HT1080 (cell line): ENCODE measurements at places on chromosomes 5 and 9. TPM values are rescaled to one million over a fixed set of nuclear protein-coding genes. Genes with fewer than 3 reads are reported as not detected.

The IFNA21 gene
- total RNA-seq = not detected in 2 replicates

The DMRTA1 gene
- total RNA-seq = 1.3 and 1.4 TPM in 2 replicates

The NSUN2 gene
- 184 and 186 TPM in 2 replicates for total RNA-seq

The SLC1A1 gene
- total RNA-seq = 0.10 and 0.13 TPM in 2 replicates

The IRGM gene
- 0.08 and 0.10 TPM in 2 replicates for total RNA-seq

The CFAP157 gene
- not detected in 2 replicates for total RNA-seq

- DNase-seq = peak; percentile 21
Measured at GRCh38 chr5:168341178-168341577, 49.7 kb downstream of the WWC1 start.

- peak; percentile 78 for DNase-seq
Measured at GRCh38 chr9:105187781-105188180, 56.7 kb upstream of the SLC44A1 start.

GRCh38 chr5:109939116-109939682 lies 249.5 kb downstream of the MAN2A1 start:
- peak; percentile 94 for DNase-seq

DNA sequence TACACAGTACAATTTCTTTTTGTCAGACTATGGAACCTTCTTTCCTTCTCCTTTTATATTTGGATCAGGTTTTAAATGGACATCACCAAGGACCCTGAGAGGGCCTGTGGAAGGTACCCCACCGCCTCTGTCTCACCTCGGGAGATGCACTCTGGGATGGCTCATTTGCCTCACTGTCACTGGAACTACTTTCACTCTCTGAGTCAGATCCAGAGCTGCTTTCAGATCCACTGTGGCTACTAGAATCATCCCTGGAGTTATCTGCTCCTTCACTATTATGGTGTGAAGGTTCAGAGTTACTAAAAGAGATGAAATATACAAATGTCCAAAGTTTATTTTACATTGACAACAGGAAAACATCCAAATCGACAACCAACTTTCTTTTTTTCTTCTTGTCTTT lies 24.6 kb downstream of the LEAP2 start:
- DNase-seq = no peak

DNA sequence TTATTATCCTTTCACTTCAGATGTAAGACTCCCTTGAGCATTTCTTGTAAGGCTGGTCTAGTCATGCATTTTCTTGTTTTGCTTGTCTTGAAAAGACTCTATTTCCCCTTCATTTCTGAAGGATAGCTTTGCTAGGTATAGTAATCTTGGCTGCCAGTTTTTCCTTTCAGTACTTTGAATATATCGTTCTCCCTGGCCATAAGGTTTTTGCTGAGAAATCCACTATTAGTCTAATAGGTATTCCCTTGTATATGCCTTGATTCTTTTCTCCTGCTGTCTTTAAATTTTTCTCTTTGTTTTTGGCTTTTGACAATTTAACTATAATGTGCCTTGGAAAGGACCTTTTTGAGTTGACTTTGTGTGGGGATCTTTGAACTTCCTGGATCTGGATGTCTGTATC lies 16.8 kb upstream of the OR2S2 start:
- DNase-seq = no peak

- peak; percentile 15 for DNase-seq
Measured at GRCh38 chr5:173234129-173234790, 746 bp downstream of the NKX2-5 start.

DNA sequence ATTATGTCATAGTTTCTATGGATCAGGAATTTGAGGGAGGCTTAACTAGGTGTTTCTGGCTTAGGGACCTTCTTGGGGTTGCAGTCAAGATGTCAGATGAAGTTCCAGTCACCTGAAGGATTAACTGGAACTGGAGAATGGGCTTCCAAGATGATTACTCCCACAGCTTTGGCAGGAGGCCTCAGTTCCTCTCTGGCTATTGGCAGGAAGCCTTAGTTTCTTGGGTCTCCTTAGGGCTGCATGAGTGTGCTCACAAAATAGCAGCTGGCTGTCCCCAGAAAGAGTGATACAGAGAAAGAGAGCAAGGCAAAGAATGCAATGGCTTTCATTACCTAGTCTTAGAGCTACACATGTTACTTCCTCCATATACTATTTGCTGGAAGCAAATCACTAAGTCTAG lies 138.1 kb upstream of the TLE4 start:
- no peak for DNase-seq

DNA sequence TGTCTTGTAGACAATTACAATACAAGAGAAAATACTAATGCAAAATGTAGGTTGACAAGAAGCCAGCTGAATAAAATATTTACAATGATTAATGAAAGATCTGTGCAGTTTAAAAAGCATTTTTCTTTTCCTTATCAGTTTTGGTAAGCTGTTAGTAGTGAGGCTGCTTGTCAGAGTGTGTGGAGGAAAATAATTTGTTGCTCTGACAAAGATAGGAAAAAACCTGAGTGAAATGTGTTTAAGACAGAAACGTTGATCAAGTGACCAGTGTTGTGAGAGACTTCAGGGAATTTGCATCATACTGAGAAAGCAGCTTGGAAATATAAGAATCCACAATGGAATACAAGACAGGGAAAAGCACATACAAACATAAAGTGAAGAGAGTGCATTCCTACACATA lies 360.3 kb upstream of the CDH18 start:
- no peak for DNase-seq

- no peak for DNase-seq
Measured at GRCh38 chr5:150082889-150083288, 3.5 kb downstream of the CSF1R start.

DNA sequence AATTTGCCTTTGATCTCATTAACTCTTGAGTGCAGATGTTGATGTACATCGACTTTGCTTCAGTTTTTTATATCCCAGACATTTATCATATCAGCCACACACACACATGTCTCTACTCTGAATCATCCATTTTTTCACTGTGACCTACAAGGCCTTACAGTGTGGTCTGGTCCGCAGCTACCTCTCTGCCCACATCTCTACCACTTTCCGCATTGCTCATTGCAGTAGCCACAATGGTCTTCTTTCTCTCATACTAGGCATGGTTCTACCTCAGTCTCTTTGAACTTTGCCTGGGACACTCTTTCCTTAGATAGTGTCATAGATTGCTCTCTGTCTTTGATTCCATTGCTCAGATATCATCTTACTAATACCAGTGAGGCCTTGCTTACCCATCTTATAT lies 87.9 kb upstream of the FSD1L start:
- DNase-seq = peak; percentile 92

- DNase-seq = no peak
Measured at GRCh38 chr5:8288897-8289516, 420.1 kb downstream of the MTRR start.

GRCh38 chr5:63483338-63483737 lies 478.9 kb downstream of the HTR1A start:
- no peak for DNase-seq

- DNase-seq = no peak
Measured at GRCh38 chr5:68729678-68730077, 364.1 kb upstream of the SLC30A5 start.

DNA sequence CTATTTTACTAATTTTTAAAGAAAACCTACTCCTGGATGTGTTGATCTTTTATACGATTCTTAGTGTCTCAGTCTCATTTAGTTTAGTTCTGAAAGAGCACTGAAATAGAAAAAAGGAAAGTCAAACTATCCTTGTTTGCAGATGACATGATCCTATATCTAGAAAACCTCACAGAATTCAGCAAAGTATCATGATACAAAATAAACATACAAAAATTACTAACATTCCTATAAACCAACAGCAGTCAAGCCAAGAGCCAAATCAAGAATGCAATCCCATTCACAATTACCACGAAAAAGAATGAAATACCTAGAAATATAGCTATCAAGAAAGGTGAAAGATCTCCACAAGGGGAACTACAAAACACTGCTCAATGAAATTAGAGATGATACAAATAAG lies 225.8 kb upstream of the CDH18 start:
- DNase-seq = no peak

DNA sequence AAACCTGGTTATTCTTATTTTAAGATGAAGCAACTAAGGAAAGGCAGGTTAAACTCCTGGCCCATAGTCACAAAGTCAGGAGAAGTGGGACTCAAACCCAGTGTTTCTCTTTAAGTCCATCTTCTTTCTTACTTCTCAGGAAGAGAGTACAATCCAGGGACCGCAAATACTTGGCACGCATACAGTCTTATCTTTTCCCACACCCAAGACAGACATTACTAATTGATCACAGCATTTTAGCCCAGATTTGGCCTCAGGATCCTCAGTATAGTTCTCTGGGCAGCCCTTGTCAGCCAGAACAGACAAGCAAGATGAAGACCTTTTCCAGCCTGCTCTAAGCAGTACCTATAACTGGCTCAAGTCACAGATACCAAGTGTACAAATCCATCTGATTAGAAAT lies 125.5 kb upstream of the RAI14 start:
- DNase-seq = no peak

DNA sequence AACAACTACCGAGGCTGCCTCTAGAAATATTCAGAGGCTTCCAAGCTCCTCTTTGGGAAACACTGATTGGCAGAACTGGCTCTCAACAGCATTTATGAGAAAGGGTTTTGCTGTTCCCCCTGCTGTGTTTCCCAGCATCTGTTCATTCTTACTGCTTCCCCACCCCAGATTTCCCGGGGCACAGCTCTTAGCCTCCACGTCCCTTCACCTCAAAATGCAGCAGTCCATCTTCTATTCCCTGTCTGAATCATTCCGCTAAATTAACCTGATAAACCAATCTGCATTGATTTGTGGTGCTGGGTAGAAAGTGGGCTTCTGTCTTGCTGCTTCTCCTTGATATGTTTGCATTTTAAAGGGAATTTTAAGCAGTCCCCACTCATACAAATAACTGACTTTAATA lies 67.4 kb downstream of the PLK2 start:
- DNase-seq = no peak

GRCh38 chr5:5340206-5340729 lies 82.2 kb upstream of the ICE1 start:
- DNase-seq = peak; percentile 99

GRCh38 chr9:121633119-121633714 lies 18.2 kb upstream of the DAB2IP start:
- DNase-seq = no peak

DNA sequence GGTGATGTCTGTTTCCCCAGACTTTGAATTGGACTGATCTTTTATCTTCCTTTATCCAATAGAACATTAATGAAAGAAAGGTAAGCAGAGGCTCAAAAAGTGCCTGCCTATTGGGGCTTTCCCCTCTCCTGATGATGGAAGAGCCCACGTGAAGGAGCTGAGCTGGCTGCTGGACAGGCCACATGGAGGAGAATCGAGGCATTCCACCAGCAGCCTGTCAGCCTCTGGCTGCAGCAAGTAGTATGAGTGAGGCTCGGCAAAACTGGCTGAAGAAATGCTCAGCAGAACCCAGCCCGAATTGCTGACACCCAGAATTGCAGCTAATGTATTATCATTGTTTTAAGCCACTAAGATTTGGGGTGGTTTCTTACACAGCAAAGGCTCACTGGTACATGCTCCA lies 66.5 kb upstream of the STC2 start:
- no peak for DNase-seq
